ENCODE measurements at places on chromosomes 3 and 15.
A peak's percentile ranks its signal among the peaks of the same experiment; 100 is the strongest.

GRCh38 chr3:169836078-169836941 is 23.6 kb upstream of the LRRC34 start:
- DNase-seq: no peak

DNA sequence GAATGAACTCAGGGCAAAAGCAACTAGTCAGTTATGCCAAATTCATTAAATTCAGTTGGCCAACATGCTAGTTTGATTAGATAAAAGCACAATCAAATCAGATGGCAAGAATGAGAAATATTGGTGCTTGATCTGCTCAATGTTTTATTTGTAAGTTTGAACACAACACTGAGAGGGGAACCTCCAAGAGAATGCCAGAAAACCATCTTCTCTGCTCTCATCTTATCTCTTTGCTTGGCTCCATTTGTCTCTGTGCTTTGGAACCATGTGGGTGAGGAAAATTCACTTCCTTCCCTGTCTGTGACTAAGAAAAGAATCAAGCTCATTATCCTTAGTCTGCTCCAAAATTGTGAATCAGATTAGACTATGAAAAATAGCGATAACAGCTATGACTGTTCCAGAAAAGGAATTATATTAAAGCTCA is 43.6 kb upstream of the DCBLD2 start:
- DNase-seq: no peak

GRCh38 chr3:111143-112069 is 85.2 kb upstream of the CHL1 start:
- DNase-seq: no peak

GRCh38 chr3:179731544-179731943 is 78.7 kb downstream of the USP13 start:
- DNase-seq: no peak

DNA sequence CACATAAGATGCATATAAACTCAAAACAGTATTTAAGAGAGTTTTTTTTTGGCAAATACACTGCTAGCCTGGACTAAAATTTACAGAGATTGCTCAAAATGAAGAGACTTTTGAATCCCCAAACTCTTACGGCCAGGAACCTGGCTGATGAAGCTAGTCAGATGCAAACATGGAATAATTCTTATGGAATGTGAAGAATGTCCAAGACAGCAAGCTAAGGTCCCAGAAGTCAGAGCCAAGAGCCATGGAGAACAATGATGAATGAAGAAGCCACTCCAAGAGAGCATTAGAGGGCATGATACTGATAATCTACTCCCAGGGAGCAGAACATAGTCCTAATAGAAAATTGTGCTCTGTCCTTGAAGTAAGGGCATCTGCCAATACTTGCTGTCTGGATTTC is 705.5 kb downstream of the DIPK2A start:
- no peak for DNase-seq

DNA sequence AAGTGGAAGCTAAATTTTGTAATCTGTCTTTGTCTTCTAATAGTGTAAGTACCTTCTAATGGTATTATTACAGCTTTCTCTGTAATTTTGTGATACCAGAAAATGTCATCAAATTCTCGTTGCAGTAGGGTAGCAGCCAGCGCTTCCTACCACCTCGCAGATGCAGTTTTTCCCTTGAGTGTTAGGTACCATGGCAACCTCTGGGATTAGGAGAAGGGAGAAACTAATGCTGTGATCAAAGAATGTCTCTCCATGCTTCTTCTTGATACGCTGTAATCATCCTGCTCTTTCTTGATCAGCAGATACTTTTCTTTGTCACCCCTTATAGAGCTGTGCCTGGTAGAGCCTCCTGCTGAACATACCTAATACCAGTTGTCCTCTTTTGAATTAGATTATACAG is 27.7 kb downstream of the SRP14 start:
- DNase-seq: no peak

DNA sequence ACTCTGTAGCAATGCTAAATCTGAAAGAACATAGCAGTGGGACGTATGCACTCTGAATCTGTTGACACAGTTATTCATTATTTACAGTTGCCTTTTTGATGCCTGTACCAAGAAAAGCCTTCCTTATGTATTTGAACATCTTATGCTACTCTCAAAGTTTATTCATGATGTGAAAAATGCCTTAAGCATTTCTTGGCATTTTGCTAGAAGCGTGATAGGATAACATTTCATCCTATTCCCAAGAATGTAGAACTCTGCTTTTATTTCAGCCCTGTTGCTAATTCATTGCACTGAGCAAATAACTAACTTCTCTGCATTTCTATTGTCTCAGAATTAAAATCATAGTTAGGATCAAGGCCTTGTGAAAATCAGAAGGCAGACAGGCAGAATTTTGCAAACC is 105.5 kb downstream of the STRIT1 start:
- no peak for DNase-seq

DNA sequence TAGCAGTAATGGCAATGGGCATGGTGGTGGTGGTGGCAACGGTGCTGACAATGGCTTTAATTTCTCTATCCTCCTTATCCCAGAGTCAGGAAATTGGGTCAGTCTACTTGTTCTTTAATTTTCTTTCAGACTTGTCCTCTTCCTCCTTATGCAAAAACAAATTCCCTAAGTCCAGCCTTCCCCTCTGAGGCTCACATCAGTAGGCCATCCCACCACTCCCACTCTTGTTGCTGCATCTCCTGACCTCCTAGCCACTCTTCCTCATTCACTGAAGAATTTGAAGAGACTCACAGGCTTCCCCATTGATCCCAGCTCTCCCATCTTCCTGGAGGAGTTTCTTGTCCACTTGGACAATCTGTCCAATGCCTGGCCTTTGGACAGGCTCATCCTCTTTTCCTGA is 19.9 kb downstream of the DNAJB8 start:
- peak; percentile 42 for DNase-seq

GRCh38 chr3:33557829-33558228 is 117.6 kb upstream of the UBP1 start:
- no peak for DNase-seq

GRCh38 chr3:98395101-98395500 is 4.6 kb downstream of the OR5K3 start:
- no peak for DNase-seq

GRCh38 chr3:60323651-60324050 is 927.6 kb downstream of the FHIT start:
- DNase-seq: no peak

GRCh38 chr3:174342941-174343501 is 516.1 kb upstream of the NAALADL2 start:
- no peak for DNase-seq

GRCh38 chr3:157249606-157250005 is 89.7 kb upstream of the CCNL1 start:
- no peak for DNase-seq

DNA sequence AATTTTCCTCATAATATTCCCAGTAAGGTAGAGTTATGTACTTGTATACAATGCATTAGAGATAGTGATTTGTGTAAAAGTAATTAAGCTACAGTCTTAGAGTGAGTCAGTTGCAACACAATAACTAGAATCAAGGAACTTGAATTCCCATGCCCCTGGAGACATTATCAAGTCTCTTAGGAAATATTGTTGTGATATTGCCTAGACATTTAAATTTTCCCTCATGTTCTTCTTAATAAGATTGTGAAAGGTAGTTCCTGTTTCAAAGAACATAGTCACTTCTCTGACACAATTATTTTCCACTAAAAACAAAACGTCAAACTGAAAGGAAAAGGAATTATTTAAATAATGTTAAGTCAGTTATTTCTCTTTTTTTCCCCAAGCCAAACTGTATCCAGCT is 13.0 kb upstream of the ATP1B3 start:
- peak; percentile 97 for DNase-seq
